Activated naive CD4-positive, alpha-beta T cell treated with anti-CD3 and anti-CD28 coated beads, Interleukin-2, amount 50 U/mL, for 16 hours (primary cell): ENCODE measurements at places on chromosomes 7 and 10.

GRCh38 chr7:135420786-135421185 lies 89.1 kb downstream of the CNOT4 start:
- no peak for DNase-seq

- DNase-seq: no peak
These were observed 73.0 kb downstream of the ZRANB1 start for GRCh38 chr10:125014836-125015355.

DNA sequence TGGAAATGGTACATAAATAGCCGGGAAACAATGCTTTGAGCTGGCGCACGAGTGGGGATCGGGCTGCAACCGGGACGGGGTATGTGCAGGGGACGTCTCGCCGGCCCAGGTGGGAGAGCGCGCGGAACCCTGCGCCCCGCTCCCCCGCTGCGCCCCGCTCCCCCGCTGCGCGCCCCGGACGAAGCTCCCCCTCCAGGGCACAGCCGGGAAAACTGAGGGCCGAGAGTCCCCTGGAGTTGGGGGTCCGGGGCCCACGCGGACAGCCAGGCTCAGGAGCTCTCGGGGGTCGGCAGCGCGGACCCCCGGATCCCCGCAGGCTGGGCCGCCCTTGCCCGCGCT lies 514 bp downstream of the RADIL start:
- DNase-seq: no peak

DNA sequence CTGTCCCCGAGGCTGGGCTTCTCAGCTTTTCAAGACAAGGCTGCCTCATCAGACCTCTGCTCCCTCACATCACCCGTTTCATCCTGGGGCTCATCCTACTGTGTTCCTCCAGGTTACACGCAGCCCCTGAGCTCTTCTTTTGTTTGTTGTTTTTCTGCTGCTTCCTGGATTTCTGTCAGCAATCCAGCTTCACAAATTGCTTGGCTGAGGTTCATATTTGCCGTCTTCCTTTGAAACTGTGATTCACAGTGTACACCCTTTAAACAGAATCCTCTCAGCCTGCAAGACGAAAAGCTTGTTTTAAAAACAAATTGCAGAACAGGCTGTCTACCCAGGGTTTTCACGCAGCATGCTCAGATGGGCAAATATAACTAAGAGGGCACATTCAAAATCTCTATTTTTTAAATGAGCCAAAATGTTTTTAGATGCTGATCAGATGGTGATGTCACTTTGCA lies 39.1 kb upstream of the PARD3 start:
- DNase-seq: no peak

DNA sequence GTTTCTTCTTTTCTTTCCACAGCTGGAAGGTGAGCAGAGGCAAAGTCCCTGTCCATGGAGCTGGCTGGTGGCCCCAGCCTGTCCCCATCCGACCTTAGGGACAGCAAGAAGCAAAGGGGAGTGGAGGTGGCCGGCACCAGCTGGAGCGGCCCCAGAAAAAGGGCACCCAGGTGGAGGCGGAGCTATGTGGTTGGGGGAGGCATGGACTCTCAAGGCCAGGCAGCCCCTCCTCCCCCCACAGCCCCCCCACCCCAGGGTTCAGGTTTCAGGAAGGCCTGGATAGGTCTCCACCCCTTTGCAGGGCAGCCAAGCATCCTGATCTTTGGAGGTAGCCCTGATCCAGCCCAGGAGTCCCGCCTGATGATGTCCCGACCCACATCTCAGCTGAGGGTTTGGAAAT lies at the start of gene SSC4D:
Gene SSC4D (minus strand): TSS at position 161 of the 400 bp plus-strand sequence. CDS start 5,258 bp downstream, outside the sequence.
- no peak for DNase-seq

DNA sequence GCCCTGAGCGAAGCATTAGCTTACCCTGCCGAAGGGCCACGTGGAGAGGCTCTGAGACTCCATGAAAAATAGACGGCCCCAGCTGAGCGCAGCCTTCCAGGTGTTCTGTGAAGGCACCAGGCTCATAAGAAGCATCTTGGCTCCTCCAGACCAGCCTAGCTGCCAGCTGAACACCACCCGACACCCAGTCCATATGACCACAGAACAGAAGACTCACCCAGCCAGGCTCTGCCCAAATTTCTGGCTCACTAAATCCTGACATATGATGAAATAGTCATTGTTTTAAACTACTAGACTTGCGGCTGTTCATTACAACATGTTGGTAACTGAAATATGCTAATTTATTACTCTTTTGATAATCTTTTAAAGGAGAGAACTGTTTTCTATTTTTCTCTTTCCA lies 99.5 kb upstream of the ABI1 start:
- DNase-seq: no peak

- DNase-seq: no peak
These were observed 16.6 kb upstream of the WDFY4 start for GRCh38 chr10:48667960-48668590.

GRCh38 chr7:152894295-152895170 lies 135.0 kb downstream of the ACTR3B start:
- DNase-seq: no peak

DNA sequence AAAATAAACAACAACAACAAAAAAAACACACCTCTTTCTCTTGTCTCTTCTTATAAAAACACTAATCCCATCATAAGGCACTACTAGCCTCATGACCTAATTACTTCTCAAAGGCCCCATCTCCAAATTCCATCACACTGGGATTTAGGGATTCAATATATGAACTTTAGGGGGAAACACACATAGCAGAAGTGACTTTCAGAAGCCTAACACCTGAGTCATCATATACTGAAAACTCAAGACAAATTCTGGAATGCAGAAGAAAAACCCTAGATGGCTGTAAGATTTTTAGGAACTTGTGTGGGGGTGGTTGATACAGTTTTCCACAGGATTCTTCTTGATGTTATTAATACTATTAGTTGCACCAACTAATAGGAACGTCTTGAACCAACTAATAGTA lies 33.7 kb upstream of the CSTF2T start:
- DNase-seq: no peak

GRCh38 chr10:61301575-61301974 lies 151.6 kb downstream of the TMEM26 start:
- no peak for DNase-seq

DNA sequence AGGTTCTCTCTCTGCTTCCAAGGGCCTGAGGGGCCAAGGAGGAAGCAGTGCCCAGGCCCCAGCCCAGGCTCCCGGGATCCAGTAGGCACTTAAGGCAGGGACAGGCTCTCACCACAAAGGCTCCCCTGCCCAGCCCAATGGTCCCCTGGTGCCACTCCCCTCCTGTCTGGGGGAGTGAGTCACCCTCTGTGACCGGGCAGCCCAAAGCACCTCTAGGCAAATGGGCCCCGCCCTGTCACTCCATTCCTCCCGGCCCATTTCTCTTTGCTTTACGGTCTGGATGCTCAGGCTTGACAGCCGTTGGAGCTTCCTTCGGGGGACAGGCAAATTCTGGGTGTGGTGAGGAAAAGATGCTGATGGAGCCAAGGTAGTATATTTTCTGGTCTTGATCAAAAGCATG lies at the start of gene CALHM3:
Gene CALHM3 (minus strand): TSS at position 106 of the 400 bp plus-strand sequence. CDS start 208 bp downstream, outside the sequence.
- DNase-seq: no peak
